Sigmoid colon (tissue), 7 donors: ENCODE measurements at places on chromosomes 1 and 21.
A peak's percentile ranks its signal among the peaks of the same experiment; 100 is the strongest.

- peak; percentile 84 for DNase-seq
- H3K4me1 ChIP-seq, result no peaks in the 10 kb centered on the region
- H3K27ac ChIP-seq, result peak within 1 kb of the TSS; percentile 65
Measured at GRCh38 chr1:107965110-107965991, at the start of gene VAV3. Gene VAV3 (minus strand): TSS chr1:107965180. CDS start chr1:107964869, 311 bp downstream.

GRCh38 chr21:41195311-41195710 is 27.4 kb downstream of the BACE2 start:
- H3K27ac ChIP-seq, result no peak overlapping the region
- no peak for DNase-seq
- no peaks in the 10 kb centered on the region for H3K4me1 ChIP-seq
- H3K27me3 ChIP-seq, result no peaks in the 10 kb centered on the region

- H3K27ac ChIP-seq, result no peak overlapping the region
- no peaks in the 10 kb centered on the region for H3K36me3 ChIP-seq
- H3K27me3 ChIP-seq, result no peaks in the 10 kb centered on the region
- no peak overlapping the region for H3K4me3 ChIP-seq
- H3K4me1 ChIP-seq, result no peaks in the 10 kb centered on the region
Measured at GRCh38 chr1:81128079-81128478, 672.7 kb upstream of the ADGRL2 start.

- DNase-seq, result peak; percentile 98
- no peaks in the 10 kb centered on the region for H3K36me3 ChIP-seq
- H3K27me3 ChIP-seq, result no peaks in the 10 kb centered on the region
- H3K4me3 ChIP-seq, result no peak overlapping the region
Measured at GRCh38 chr1:94713472-94714141, 106.5 kb upstream of the SLC44A3 start.

- peak overlapping the region; percentile 81 for H3K27ac ChIP-seq
- peaks cover 19% of the 10 kb centered on the region for H3K4me1 ChIP-seq
- H3K27me3 ChIP-seq, result no peaks in the 10 kb centered on the region
- H3K4me3 ChIP-seq, result peak overlapping the region; percentile 78
- H3K36me3 ChIP-seq, result no peaks in the 10 kb centered on the region
Measured at GRCh38 chr1:84298684-84299535, 2.6 kb upstream of the SAMD13 start.

- no peaks in the 10 kb centered on the region for H3K27me3 ChIP-seq
- no peaks in the 10 kb centered on the region for H3K36me3 ChIP-seq
- no peak overlapping the region for H3K4me3 ChIP-seq
- no peaks in the 10 kb centered on the region for H3K4me1 ChIP-seq
Measured at GRCh38 chr1:209822706-209823105, 5.1 kb upstream of the UTP25 start.

DNA sequence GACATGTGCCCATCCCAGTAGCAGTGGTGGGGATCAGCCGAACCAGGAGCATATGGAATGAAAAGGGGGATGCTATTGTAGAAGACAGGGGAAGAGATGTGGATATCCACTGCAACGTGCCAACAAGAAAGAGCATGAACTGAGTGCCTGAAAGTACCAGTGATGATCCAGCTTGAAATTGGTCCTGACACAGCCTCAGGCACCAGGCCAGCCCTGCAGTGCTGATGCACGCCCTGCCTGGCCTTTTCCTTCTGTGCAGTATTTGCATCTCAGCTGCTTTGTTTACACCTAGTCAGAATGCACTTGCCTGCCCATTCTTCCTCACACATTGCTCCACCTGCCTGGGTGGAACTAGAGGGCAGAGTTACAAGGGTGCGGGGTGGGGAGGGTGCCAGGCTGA is 50.3 kb upstream of the ARTN start:
- H3K36me3 ChIP-seq, result no peaks in the 10 kb centered on the region
- no peak overlapping the region for H3K27ac ChIP-seq
- H3K27me3 ChIP-seq, result no peaks in the 10 kb centered on the region
- H3K4me3 ChIP-seq, result no peak overlapping the region
- H3K4me1 ChIP-seq, result no peaks in the 10 kb centered on the region
- no peak for DNase-seq

GRCh38 chr1:10779841-10780240 is 16.6 kb downstream of the CASZ1 start:
- no peaks in the 10 kb centered on the region for H3K36me3 ChIP-seq
- H3K27me3 ChIP-seq, result no peaks in the 10 kb centered on the region
- no peak for DNase-seq

- no peaks in the 10 kb centered on the region for H3K36me3 ChIP-seq
- H3K27me3 ChIP-seq, result no peaks in the 10 kb centered on the region
- DNase-seq, result no peak
Measured at GRCh38 chr1:53120659-53121058, 21.8 kb downstream of the SLC1A7 start.

DNA sequence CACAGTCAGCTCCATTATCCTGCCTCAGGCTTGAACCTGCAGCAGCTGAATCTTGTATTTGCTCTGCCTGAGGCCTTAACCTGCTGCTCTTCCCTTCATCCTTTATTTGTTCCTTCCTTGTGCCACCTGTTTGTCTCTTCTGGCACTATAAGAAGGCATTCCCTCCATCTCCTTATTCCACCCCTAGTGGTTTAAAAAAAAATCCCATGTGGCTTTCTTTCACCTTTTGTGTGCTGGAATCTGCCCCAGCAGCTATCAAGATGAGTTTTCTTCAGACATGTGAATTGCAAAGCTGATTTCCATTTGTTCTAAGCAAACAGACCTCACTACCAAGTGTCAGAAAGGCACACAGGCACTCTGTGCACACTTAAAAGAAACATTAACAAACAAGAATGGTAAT is 294.6 kb downstream of the TTLL7 start:
- no peak overlapping the region for H3K4me3 ChIP-seq
- H3K4me1 ChIP-seq, result no peaks in the 10 kb centered on the region
- no peaks in the 10 kb centered on the region for H3K27me3 ChIP-seq
- H3K36me3 ChIP-seq, result no peaks in the 10 kb centered on the region
- no peak for DNase-seq
- no peak overlapping the region for H3K27ac ChIP-seq

DNA sequence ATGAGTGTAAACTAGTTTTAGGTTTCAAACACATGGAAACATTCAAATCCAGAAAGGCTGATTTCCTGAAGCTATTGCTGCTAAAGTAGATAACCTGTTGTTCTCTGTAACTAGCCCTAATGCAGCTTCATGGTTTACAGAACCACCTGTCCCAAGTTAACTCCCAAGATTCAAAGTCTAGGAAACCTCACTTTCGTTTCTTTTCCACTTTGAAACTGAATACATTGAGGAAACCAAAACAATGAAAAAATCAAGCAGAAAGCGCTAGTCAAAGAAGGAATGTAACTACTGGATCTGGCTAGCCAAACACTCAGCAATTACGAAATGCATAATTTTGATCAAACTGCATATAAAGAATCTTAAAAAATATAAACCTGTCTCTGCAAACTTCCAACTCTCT is 17.8 kb downstream of the SLC16A1 start:
- H3K27ac ChIP-seq, result no peak overlapping the region
- H3K36me3 ChIP-seq, result no peaks in the 10 kb centered on the region
- DNase-seq, result no peak
- H3K4me3 ChIP-seq, result no peak overlapping the region
- H3K4me1 ChIP-seq, result peaks cover 25% of the 10 kb centered on the region

GRCh38 chr1:119953266-119953998 is 57.1 kb upstream of the ADAM30 start:
- H3K27me3 ChIP-seq, result no peaks in the 10 kb centered on the region
- no peak overlapping the region for H3K27ac ChIP-seq
- DNase-seq, result no peak

DNA sequence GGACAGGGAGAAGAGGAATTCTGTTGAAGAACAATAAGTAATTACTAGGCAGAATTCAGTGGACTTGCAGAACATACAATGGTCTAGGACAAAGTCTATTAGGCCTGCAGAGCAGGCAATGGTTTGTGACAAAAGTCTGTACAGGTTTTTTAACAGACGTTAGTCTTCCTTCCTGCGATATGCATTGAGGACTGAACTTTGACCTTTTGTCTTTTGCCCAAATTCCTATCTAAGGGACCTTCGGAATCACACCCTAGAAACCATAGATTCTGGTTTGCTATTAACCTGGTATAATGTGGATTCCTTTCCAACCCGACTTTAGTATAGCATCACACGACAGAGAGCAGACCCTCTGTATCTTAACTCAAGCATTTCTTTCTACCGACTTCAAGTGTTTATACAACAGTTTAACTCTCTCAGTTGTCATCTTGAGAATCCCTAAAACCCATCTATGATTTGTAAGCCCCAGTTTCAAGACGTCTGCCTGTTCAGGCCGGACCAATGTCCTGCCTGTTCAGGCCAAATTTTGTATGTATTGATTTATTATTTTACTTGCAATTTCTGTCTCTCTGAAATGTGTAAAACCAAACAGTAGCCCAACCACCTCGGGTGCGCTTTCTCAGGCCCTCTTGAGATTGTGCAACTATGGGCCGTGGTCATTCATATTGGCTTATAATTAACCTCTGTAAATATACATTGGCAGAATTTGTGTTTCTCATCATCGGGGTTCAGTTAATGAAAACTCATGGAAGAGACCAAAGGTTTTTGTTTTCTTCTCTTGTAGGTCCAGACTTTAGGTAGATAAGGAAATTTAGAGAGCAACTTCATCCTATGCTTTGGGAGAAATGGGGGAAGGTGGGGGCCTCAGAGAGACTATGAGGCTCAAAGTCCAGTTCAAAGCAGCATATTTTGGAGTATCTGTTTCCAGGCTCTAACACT is 76.9 kb upstream of the TNFSF18 start:
- H3K4me1 ChIP-seq, result peaks cover 6% of the 10 kb centered on the region
- no peak for DNase-seq
- H3K27ac ChIP-seq, result no peak overlapping the region
- H3K36me3 ChIP-seq, result no peaks in the 10 kb centered on the region

GRCh38 chr1:150981805-150982712 is at the start of gene ANXA9:
Gene ANXA9 (plus strand): TSS chr1:150982292. CDS start chr1:150983106, 814 bp downstream.
- no peaks in the 10 kb centered on the region for H3K27me3 ChIP-seq
- peaks cover 16% of the 10 kb centered on the region for H3K4me1 ChIP-seq
- H3K36me3 ChIP-seq, result no peaks in the 10 kb centered on the region
- H3K27ac ChIP-seq, result no peak within 1 kb of the TSS
- no peak for DNase-seq

GRCh38 chr1:237267743-237268142 is 225.8 kb downstream of the RYR2 start:
- H3K4me3 ChIP-seq, result no peak overlapping the region
- H3K36me3 ChIP-seq, result no peaks in the 10 kb centered on the region
- no peak for DNase-seq
- peaks cover 14% of the 10 kb centered on the region for H3K4me1 ChIP-seq

GRCh38 chr1:156858555-156858956 is 361 bp downstream of the INSRR start:
- H3K27me3 ChIP-seq, result peaks cover 61% of the 10 kb centered on the region
- H3K27ac ChIP-seq, result no peak overlapping the region
- H3K4me1 ChIP-seq, result peaks cover 29% of the 10 kb centered on the region
- no peak for DNase-seq

GRCh38 chr1:108117945-108118902 is 81.9 kb downstream of the SLC25A24 start:
- H3K27ac ChIP-seq, result no peak overlapping the region
- H3K36me3 ChIP-seq, result no peaks in the 10 kb centered on the region
- no peak for DNase-seq
- no peaks in the 10 kb centered on the region for H3K4me1 ChIP-seq

- no peaks in the 10 kb centered on the region for H3K36me3 ChIP-seq
- no peak for DNase-seq
Measured at GRCh38 chr1:22841142-22841541, 130.5 kb downstream of the EPHB2 start.

- H3K4me3 ChIP-seq, result peak overlapping the region; percentile 47
- peaks cover 63% of the 10 kb centered on the region for H3K4me1 ChIP-seq
- no peaks in the 10 kb centered on the region for H3K27me3 ChIP-seq
- no peaks in the 10 kb centered on the region for H3K36me3 ChIP-seq
- H3K27ac ChIP-seq, result peak overlapping the region; percentile 89
Measured at GRCh38 chr1:39205102-39205780, 746 bp downstream of the MACF1 start.

- H3K4me1 ChIP-seq, result peaks cover 20% of the 10 kb centered on the region
- no peak overlapping the region for H3K27ac ChIP-seq
- H3K4me3 ChIP-seq, result no peak overlapping the region
Measured at GRCh38 chr1:100134872-100135271, 1.9 kb downstream of the TRMT13 start.

DNA sequence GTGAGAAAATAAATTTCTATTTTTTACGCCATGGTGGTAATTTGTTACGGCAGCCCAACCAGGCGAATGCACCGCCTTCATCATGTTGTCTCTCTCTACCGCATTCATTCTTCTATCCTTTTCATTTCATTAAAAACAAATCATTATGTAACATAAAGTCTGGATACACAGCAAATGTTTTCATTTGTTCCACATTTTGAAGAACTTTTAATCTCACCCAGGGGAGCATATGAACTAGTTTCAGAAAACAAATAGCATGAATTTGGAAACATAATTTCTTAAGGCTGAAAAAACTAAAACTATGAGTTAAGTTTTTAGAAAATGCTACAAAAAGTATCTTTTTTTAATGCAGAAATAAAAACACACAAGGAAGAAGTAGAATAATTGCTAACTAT is 11.2 kb upstream of the OR2B11 start:
- no peaks in the 10 kb centered on the region for H3K27me3 ChIP-seq
- no peaks in the 10 kb centered on the region for H3K4me1 ChIP-seq
- H3K36me3 ChIP-seq, result no peaks in the 10 kb centered on the region
- no peak overlapping the region for H3K27ac ChIP-seq

DNA sequence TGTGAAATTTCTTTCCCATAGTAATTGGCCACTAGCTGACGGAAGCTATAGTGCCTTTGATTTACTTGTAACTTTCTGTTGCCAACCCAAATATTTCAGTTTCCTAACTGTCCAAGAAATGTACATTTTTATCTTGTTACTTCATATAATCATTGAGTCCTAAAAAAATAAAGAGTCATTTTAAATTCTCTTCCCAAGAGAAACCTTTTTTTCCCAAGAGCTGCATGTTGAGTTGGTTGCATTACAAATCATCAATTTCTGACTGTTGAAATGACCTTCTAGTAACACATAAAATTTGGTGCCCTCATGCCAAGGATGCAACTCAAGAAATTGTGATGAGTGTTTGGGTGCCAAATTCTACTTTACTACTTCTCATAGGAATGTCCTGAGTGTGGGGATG is 61.0 kb downstream of the HMCN1 start:
- no peak overlapping the region for H3K27ac ChIP-seq
- no peaks in the 10 kb centered on the region for H3K36me3 ChIP-seq
- no peak overlapping the region for H3K4me3 ChIP-seq

- no peaks in the 10 kb centered on the region for H3K36me3 ChIP-seq
- H3K4me1 ChIP-seq, result peaks cover 56% of the 10 kb centered on the region
- peak; percentile 73 for DNase-seq
Measured at GRCh38 chr1:1001057-1001783, 1.3 kb upstream of the HES4 start.
